ENCODE measurements at places on chromosomes 2 and 18.

DNA sequence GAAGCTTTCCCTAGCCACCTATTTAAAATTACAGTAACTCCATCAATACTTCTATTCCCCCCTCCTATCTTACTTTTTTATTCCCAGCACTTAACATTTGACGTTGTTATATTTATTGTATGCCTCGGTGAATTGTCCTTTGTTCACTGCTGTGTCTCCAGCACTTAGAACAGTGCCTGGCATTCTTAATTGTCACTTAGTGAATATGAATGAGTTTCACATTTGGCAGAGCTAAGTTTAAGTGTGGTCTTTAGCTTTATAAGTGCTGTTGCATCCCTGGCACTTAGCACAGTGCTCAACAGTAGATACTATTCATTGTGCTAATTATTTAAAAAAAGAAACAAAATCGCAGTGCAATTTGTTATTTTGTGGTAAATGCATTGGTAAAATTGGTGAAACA lies 1.7 kb downstream of the RMP24 start:
- no peak for DNase-seq

DNA sequence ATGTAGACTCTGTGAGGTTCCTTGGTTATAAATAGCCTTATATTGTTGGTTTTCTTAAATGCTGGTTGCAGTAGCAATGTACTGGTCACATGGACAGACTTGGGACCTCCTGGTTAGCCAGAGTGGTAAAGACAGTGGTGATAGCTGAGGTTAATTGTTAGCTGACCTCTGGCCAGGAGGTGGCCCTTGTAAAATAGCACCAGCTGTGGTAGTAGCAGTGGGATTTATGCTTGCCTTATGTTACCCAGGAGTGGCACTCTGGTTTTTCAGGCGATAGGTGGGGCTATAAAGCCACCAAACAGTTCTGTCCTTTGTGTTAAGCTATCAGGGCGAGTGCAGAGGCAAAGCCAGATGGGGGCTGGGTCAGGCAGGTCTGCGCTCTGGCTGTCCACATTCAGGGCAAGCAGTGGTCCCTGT lies 94.8 kb upstream of the SRD5A2 start:
- DNase-seq, result no peak

GRCh38 chr2:171319164-171319810 lies 114.5 kb downstream of the METTL8 start:
- no peak for DNase-seq

GRCh38 chr2:65992198-65992554 lies 442.7 kb upstream of the MEIS1 start:
- DNase-seq, result no peak

DNA sequence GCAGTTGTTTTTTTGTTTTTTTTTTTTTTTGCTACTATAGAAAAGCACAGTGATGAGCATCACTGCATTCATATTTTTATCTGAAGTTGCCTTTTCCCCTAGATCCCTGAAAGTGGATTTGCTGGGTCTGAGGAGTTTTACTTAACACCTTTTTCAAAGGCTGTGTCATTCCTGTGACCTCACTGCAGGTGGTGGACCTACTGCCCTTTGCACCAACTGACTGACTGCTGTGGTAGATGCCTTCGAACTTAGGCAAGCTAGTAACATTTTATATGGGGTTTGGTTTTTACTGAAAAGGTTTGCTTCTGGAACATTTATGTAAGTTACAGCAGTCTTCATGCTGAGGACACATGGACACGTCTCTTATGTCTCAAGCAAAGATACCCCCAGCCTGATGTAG lies 36.2 kb downstream of the SPTBN1 start:
- no peak for DNase-seq

DNA sequence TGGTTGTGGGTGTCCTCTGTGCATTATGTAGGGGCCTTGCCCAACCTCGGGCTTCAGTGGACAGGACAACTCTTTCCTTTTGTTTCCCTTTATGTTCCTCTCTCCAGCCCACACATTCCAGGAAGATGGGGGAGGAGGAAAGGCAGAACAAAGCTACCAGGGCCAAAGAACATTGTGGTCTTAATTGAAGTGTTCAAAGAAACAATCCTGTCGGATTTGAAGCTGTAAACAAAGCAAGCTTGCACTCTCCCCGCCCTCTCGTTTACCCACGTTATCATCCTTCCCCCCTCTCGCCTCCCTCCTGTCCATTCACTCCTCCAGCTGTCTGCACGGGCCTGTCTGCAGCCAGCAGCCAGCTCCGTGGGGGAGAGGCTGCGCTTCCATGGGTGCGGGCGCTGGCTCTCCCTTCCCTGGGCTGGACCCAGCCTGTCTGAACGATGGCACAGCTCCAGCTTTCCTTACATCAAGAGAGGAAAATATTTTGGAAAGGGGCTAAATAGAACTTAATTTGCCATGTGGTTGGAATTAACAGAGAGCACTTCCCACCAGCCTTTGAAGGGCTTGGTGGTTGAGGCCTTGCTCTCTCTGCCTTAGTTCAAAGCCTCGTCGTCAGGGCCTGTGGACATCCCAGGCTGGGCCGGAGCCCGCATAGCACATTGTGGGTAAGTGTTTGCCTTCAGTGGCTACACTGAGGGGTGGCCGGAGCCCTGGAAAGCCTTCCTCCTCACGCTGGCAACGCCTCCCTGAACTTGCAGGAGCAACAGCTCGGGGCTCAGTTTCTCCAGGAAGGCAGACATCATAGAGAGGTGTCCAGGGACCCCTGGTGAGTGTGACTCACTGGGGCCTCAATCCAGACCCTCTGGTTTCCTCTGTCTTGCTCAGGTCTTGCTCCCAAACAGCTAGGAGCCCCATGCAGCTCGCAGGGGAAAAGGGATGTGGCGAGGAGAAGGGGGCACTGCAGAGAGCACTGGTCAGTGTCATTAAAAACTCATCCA lies 60.6 kb upstream of the HS6ST1 start:
- peak; percentile 75 for DNase-seq

All from right kidney (tissue), 9 donors.